Muscle of back (tissue), 13 donors: ENCODE measurements at places on chromosomes 12 and 14.

DNA sequence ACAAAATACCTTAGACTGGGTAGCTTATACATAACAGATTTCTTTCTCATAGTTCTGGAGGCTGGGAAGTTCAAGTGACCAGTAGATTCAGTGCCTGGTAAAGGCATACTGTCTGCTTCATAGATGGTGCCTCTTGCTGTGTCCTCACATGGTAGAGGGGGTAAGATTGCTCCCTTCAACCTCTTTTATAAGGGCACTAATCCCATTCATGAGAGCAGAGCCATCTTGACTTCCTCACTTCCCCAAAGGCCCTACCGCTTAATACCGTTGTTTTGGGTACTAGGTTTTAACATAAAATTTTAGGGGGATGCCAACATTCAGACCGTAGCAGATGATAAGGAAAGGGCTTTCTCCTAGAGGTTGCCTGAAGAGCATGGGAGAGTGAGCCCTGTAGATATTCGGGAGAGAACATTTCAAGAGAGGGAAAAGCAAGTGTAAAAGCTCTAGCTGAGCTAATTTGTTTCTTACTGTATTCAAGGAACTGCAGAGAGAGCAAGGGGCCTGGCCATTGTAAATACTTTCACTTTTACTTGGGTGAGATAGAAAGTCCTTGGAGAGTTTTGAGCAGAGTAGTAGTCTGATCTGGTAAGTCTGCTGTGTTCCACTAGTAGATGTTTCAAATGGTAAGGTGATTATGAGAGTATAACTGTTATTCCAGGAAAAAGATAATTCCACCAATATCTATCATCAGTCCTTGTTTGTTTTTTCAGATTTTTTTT is 27.3 kb downstream of the FRS2 start:
- no peak for DNase-seq

GRCh38 chr12:52829986-52830770 is 3.9 kb downstream of the KRT79 start:
- no peak for DNase-seq

- DNase-seq: peak; percentile 39
Measured at GRCh38 chr12:121214855-121215745, 5.2 kb downstream of the P2RX4 start.

- DNase-seq: no peak
Measured at GRCh38 chr12:76216585-76217472, 131.4 kb downstream of the BBS10 start.

DNA sequence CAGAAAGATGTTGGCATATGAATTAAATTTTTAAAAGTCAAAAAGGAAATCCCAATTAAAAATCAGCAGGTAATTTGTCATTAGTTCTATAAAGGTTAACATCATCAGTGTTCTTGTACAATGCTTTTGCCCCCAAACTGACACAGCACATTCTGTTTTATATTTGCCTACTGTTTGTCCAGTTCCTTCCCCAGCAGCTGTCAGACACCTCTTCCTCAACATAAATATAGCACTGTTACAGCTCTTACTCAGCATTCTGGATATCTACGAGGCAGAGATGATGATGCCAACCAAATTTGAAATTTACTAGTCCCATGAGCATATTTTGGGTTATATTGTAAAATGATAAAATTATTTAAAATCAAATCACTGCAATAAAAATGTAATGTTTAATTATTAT is 124.6 kb downstream of the SINHCAF start:
- DNase-seq: no peak

- DNase-seq: no peak
Measured at GRCh38 chr14:59964251-59965007, 44.5 kb downstream of the LRRC9 start.

- DNase-seq: no peak
Measured at GRCh38 chr12:2547273-2548044, 247.3 kb upstream of the FKBP4 start.

- no peak for DNase-seq
Measured at GRCh38 chr12:42791399-42791798, 201.9 kb upstream of the PRICKLE1 start.
